ENCODE measurements at places on chromosomes 12 and 14.

- no peak for DNase-seq
Observed at GRCh38 chr14:92841930-92842329, 47.8 kb downstream of the GOLGA5 start.

DNA sequence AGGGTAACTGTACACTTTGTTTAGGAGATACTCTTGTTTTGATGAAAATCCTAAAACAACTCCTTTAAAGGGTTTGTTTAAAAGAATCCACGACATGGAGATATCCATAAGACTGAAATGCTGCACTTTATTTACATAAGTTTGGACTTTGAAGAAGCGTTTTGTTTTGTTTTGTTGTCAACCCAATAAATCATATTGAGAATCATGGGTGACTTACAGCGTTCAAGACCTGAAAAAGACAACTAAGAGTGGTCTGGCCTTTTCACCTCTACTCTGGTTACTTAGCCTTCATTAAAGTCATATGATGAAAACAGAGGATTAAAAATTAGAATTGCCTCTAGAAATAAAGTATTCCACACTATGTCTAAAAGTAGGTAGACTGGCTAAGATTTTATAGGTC is 234.8 kb downstream of the ADAMTS20 start:
- DNase-seq: no peak

DNA sequence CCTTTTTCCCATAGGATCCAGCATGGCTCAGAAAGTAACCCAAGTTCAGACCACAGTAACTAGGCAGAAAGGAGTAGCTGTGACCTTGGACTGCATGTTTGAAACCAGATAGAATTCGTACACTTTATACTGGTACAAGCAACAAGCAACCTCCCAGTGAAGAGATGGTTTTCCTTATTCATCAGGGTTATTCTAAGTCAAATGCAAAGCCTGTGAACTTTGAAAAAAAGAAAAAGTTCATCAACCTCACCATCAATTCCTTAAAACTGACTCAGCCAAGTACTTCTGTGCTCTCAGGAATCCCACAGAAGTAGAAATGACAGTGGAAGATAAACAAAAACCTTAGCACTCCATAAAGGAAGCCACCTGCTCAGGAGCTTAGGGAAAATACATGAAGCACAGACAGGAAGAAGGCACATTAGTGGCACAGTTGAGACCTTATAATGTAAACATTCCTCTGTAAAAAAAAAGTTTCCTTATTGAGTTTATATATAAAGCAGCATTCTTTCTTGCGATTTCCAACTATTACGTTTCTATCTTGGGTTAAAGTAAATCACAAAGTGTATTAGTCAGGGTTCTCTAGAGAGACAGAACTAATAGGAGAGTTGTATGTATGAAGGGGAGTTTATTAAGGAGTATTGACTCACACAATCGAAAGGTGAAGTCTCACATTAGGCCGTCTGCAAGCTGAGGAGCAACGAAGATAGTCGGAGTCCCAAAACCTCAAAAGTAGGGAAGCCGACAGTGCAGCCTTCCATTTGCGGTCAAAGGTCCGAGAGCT is 398.4 kb downstream of the DAD1 start:
- DNase-seq: no peak

DNA sequence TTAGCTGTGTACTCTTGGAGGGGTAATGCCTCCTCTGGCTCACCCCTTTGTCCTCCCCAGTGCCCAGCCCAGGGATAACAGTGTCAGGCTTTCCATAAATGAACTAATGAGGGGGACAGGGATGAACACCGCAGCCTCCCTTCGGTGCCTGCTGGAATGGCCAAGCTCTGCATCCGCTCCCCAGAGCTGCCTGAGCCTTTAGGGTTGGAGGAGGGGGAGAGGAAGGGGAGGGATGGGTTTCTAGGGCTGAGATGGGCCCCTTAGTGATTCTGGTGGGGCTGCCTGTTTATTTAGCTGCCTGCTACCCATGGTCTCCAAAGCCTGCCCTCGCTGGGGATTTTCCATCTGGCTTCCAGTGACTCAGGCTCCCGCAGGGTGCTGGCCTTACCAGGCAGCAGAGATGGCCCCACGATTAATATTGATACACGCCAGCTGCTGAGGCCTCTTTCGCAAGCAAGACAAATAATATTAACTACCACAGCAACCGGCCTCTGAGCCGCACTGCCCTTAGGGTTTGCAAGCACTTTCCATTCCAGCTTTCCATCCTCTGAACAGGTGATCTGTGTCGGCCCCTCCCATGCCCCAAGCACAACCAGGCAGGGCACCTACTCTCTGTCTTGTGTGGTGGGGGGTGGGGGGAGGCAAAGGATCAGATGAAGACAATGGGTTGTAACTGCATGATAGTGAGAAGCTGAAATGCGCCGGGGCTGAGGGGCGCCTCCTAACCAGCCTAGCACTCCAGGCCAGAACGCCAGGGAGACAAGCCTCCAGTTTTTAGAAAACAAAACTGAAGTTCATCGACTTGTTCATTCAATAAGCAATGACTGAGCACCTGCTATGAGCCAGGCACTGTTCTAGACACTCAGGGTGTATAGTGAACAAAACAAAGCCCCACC is 56.7 kb downstream of the C14orf132 start:
- DNase-seq: no peak

- no peak for DNase-seq
Observed at GRCh38 chr14:92780444-92781232, 13.5 kb upstream of the GOLGA5 start.

- DNase-seq: no peak
Observed at GRCh38 chr12:75337905-75338304, 3.4 kb downstream of the GLIPR1L1 start.

- DNase-seq: no peak
Observed at GRCh38 chr12:113422886-113423669, 898 bp downstream of the SDSL start.

DNA sequence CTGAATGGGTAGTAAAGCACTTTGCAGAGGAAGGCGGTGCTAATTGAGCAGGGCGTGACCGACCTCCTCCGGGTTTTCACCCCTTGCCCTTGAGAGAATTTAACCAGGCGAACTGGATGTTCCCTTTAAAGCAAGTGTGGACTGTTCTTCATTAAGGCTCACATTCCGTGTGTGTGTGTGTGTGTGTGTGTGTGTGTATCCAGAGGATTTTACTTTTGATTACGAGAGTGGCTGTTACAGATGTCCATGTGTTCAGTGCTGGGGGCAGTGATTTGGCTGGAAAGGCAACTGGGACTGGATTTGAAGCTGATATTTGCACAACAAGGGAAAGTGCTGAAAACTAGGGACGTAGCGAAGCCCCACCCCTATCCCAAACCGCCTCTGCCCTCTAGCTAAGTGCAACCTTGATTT is 2.2 kb downstream of the TMEM132C start:
- no peak for DNase-seq
